ENCODE measurements at places on chromosomes 2 and 18. TPM values are rescaled to one million over a fixed set of nuclear protein-coding genes. Genes with fewer than 3 reads are reported as not detected.

The RAD51AP2 gene
- not detected for total RNA-seq

The BCL11A gene
- 279 TPM for total RNA-seq

The ASB18 gene
- total RNA-seq, result not detected

The ASPRV1 gene
- total RNA-seq, result 0.56 TPM

The ZNF532 gene
- total RNA-seq, result 87.4 TPM

The RAB6D gene
- total RNA-seq, result not detected

The GPR75 gene
- total RNA-seq, result 5.7 TPM

The SLC5A7 gene
- not detected for total RNA-seq

The ADGRF3 gene
- total RNA-seq, result 1.0 TPM

The PTPRN gene
- not detected for total RNA-seq

The SLC4A5 gene
- 5.9 TPM for total RNA-seq

The FSHR gene
- total RNA-seq, result not detected

The CNRIP1 gene
- not detected for total RNA-seq

The SFTPB gene
- total RNA-seq, result 0.05 TPM

The IL1RL2 gene
- not detected for total RNA-seq

The GREB1L gene
- not detected for total RNA-seq

The UGT1A4 gene
- not detected for total RNA-seq

The VIT gene
- not detected for total RNA-seq

The GALNT5 gene
- total RNA-seq, result not detected

The EGR4 gene
- total RNA-seq, result not detected

The INPP5D gene
- total RNA-seq, result 247 TPM

The PXDN gene
- 1.1 TPM for total RNA-seq
